ENCODE measurements at places on chromosomes 1 and 21.

DNA sequence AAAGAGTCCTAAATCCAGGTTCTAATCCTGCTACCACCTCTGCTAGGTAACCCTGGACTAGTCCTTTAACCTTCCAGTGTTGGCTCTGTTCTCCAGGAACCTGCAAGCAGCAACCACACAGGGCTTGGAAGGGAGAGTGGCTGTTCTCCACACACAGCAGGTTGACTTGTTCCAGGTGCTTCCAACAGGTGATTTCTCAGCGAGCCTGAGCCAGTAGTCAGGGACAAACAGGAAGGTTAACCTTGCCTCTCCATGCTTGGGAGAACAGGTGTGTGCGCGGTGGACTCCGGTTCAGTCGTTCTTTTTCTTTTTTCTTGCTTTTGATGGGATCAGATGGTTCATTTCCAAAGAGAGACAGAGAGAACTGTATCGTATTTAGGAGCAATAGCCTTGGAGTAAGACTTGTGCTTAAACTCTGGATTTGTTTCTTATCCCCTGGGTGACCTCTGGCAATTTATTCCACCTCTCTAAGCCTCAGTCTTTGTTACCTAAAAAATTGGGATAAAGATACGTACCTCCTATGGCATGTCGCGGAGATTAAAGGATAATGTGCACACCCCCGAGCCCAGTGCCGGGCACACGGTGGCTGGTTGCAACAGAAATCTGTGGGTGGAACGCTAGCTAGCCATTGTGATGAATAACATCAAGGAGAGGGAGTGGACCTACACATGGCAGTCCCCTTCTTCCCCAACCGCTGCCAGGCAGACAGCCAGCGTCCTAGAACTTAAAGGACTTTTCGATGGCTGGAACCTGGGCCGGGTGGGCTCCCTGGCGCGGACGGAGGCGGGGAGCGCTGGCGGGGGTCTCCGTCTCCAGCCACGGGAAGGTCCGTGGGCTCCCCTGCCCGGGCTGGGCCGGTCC, 583 bp upstream of the CACHD1 start:
- no peak for DNase-seq

DNA sequence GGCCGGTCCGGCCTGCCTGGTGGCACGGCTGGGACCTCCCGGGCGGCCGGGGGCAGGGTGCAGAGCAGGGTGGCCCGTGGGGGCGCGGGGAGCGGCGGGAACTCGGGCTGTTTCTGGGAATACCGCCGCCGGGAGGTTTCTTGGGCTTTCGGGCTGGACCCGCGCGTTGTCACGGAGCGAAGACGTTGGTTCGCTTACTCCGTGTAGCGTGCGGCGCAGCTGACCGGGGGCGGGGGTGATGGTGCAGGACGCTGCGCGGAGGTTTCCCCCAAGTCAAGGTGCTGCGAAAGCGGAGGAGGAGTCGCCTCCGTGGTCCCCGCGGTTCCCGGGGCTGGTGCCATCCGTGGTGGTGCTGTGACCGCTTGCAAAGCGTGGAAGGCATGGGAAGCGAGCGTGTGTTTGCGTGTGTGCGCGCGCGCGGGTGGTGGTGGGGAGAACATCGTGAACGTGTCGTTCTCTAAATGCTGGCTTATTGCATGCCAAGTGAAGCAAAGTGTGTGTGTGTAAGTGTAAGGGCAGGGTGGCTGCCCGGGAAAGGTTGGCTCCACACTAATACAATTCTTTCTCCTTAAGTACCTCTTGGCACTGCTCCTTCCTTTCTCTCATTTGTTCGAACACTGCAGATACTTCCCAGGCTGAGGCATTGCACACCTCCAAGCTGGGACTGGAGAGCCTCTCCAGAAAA, 1.1 kb downstream of the RYR2 start:
- DNase-seq = no peak

DNA sequence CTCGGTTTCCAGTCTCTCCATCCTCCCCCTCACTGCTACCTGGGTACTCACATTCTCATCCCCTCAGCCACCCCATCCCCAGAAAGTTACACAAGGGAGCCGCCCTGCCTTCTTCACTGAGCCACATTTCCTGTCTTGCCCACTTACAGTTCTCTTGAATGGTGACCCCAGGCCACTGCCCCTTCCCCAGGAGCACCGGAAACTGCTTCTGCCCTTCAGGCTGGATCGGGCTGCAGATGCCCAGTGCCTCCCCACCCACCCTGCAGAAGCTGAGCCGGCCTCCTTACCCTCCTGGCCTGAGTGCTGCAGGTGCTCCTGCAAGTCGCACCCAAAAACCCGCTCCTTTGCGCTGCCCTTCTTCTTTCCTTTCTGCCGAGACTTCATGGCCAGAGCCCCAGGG, 450 bp downstream of the ARHGAP30 start:
- DNase-seq = no peak

GRCh38 chr1:63289135-63289534, 33.2 kb upstream of the FOXD3 start:
- no peak for DNase-seq

- DNase-seq = no peak
These were observed 13.8 kb downstream of the TMCC2 start for GRCh38 chr1:205241366-205242030.

GRCh38 chr1:147700042-147701006, 30.0 kb upstream of the ACP6 start:
- no peak for DNase-seq

DNA sequence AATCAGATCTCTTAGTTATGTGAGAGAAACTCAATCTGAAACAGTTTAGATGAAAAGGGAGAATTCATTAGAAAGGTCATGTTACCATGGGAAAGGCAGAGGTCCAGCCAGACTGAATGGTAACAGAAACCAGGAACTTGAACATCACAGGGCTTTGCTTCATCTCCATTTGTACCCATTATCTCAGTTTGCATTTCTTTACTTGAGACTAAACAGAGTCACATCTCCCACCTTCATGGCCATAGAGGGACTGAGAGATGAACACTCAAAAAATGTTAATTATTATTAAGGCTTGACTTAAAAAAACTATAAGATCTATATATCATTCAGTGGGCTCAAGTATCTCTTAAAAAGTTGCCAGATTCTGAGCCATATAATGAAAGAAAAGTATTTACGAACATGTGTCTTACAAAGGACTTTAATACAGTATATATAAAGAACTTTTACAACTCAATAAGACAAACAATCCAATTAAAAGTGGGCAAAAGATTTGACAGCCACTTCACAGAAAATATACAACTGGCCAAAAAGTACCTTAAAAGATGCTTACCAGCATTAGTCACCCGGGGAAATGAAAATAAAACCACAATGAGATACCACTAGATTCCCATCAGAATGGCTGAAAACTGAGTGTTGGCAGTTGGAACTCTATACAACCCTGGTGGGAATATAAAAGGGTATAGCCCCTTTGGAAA, 13.2 kb downstream of the KYAT3 start:
- DNase-seq = no peak

DNA sequence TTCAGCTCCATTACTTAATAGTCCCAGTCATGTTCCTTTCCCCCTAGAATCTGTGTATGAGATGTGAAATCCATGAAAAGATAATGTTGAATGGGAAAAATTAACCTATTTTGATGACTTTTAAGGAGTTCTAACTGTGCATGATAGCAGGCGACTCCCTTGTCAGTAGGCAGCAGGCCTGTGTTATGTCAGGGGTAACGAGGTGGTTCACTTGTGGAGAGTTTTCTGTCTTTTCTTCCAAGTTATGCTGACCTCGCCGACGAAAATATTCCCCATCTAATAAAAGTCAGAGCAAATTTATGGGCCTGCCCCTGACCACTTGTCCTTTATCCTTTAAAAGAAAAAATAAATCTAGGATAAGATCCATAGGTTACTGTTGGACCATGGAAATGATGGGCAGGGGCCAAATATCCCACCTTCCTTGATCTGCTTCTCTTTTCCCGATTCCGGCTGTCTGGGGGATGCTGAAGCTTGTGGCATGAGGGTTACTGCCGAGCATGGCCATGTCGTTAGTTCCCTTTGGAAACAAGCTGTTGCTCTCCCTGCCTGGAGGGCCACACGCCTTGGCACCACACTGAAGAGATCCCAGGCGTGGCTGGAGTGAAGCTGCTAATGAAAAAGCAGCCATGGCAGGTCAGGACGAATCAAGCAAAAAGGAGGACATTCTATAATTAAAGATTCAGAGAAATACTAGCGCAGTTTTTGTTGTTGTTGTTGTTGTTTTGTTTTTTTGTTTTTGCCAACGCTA, 93.8 kb downstream of the ROR1 start:
- DNase-seq = no peak

- no peak for DNase-seq
These were observed 128.4 kb downstream of the HIVEP3 start for GRCh38 chr1:41790351-41790750.

DNA sequence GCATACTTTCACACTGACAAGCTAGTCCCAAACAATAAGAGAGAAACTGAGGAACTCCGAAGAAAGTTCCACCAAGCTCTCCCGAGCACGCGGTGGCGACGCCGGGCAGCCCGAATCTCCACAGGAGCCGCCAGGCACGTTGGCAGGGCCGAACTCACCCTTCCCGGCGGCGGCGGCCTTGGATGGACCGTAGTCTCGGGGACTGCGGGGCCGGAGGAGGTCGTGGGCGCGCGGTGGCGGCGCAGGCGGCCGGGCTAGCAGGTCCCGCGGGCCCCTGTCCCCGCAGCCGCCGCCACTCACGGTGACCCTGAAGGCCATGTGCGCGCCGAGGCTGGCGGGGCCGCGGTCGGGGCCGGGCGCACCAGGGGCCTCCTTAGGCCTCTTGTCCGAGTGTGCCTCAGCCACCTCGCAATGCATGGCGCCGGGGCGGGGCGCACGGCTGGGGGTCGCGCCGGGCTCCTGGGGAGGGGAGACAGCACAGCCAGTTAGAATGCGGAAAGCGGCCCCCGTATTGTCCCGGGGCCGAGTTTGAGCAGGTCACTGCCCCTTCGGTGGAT, 1.2 kb downstream of the GLIS1 start:
- no peak for DNase-seq

GRCh38 chr1:186735463-186735862, 55.2 kb upstream of the PTGS2 start:
- no peak for DNase-seq

- DNase-seq = no peak
These were observed 52.3 kb downstream of the RAP1A start for GRCh38 chr1:111671852-111672251.

GRCh38 chr1:150567341-150567716, 12.1 kb downstream of the MCL1 start:
- DNase-seq = no peak

DNA sequence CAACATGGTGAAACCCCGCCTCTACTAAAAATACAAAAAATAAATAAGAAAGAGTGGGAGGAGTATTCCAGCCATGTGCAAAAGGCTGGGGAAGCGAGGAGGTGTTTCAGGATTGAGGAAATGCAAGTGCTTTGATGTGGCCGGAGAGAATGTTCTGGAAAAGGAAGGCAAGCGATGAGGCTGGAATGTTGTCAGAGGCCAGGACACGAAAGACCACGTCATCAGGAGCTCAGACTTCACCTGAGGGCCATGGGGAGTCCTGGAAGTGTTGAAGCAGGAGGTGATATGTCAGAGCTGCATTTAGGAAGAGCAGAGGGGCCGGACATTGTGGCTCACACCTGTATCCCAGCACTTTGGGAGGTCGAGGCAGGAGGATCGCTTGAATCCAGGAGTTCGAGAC, 10.9 kb upstream of the THEMIS2 start:
- no peak for DNase-seq

DNA sequence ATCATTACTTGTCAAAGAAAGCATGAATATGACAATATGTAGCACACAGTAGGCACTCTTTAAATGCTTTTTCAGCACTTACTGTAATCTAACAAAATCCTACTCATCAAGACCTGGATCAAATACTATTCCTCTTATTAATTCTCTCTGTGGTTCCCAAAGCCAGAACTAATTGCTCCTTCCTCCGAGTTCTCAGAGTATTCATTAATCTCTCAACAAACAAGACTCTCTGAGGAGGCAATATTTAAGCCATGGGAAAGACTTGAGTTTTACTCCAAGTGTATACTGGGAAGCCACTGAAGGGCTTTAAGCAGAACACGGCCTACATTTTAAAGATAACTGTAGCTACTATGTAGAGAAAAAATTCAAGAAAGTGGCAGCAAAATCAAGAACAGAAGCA, 79.7 kb downstream of the ENAH start:
- no peak for DNase-seq

DNA sequence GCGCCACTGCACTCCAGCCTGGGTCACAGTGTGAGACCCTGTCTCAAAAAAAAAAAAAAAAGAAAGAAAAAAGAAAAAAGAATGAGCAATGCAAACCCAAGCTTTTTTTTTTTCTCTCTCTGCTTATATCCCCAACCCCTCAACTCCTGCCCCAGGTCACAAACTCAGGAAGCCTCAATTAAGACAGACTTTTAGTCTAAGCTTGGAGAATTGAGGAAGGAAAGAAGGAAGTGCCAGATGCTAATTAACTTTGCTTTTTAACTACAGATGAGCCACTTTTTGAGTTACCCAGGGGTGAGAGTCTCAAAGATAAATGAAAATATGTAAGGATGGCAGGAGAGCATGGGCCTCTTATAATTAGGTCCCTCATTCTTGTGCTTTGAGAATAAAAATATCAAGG, 33.3 kb downstream of the PIK3CD start:
- DNase-seq = no peak

DNA sequence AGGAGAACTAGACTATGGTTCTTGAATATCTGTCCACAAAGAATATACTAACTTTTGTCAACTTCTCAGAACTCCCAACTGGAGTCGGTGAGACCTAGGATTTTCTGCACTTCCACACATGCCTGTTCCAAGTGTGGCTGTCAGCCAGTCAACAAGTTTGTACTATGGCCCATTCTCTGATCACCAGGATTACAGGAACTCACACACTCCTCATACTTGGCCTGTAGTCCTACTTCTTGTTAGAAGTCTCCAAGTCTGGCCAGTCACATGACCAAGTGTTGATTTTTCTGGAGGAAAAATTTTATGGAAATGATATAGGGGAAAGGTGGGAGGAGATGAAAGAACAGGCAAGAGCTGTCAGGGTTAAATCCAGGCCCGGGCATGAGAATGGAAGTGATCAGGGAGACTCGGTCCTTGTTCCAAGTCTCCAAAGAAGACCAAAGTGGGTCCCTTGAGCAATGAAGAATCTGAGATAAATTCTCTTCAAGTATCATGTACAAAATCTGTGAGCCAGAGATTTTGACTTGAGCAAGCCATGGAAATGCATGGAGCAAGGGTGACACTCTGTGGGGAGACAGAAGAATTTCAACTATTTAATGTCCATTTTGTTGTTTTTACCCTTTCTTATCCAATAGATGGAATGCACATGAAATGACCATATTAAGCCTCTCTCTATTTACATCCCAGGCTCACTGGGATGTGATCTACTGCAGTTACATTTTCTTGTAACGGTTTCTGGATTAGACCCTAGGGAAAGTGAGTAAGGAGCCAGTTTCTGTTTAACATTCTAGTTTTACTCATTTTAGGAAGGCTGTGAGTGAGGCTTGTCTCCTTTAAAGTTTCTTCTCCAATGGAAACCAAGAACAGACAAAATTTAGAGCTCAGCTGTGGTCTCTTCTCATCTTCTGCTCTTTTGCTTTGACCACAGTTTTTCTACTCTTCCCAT, 320.9 kb downstream of the ASTN1 start:
- no peak for DNase-seq
